ENCODE measurements at places on chromosomes 11 and 22.

GRCh38 chr11:12216671-12217374 is 106.4 kb downstream of the MICAL2 start:
- no peak for DNase-seq

- peak; percentile 29 for DNase-seq
Measured at GRCh38 chr11:33616552-33616951, 84.1 kb downstream of the C11orf91 start.

GRCh38 chr11:85472953-85473352 is 154.2 kb downstream of the DLG2 start:
- DNase-seq: no peak

GRCh38 chr22:23117275-23117674 is 24.5 kb downstream of the RSPH14 start:
- DNase-seq: no peak

DNA sequence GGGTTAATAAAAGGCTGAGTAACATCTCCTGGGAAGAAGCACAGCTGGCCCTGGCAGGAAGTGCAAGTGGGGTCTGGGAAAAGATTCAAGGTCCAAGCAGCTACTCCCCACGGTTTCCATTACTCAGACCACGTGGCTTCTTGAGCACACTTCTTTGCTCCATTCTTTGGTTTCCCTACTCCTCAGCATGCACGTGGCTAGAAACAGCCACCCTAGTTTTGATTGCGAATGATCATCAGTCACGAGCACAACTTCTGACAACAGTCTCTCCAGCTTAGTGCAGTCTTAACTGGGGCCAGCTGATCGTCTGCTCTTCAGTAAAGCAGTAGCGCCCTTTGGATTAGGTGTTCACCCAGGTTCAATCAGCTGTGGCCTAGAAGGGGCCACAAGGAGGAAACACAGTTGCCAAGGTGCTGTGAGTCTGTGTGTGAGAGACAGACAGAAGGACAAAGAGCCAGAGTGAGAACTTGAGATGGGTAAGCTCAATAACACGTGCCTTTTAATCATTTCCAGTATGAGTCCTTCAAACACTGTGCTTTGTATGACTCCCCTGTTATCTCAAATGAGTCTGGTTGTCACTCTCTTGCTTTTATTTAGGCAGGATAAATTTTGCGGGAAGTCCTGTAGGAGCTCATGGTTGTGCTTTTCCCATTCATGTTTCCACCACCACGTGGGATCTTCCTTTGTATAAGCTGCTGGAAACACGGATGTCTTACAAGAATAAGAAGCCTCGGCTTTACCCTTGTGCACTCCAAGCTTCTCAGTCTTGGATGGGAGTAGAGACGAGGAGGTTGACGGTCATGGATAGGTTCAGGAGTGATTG is 901 bp upstream of the PARVA start:
- DNase-seq: peak; percentile 58

- DNase-seq: peak; percentile 56
Measured at GRCh38 chr22:45718391-45718790, 46.8 kb downstream of the ATXN10 start.
